ENCODE measurements at places on chromosomes 1 and 21.

DNA sequence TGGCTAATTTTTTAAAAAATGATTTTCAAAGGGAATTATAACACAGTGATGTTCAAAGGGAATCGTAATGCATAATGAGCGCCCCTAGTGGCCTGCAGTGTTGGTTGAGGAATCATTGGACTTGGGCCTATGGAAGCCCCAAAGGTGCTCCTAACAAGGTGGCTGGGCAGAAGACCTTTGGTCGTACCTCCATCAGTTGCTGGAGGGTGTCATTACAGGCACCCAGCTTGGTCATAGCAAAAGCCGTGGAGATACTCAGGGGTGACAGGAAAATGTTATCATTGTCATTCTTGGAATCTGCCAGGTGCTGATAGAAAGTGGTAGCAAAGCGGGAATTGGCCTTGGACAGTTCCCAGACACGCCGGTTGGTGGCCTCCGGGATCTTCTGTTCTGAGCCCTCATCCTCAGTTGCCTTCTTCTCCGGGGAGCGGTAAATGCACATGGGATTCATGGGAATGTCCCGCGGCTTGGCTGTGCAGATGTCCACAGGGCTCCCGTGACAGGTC lies 2.7 kb downstream of the SERPINC1 start:
- DNase-seq, result peak; percentile 32

DNA sequence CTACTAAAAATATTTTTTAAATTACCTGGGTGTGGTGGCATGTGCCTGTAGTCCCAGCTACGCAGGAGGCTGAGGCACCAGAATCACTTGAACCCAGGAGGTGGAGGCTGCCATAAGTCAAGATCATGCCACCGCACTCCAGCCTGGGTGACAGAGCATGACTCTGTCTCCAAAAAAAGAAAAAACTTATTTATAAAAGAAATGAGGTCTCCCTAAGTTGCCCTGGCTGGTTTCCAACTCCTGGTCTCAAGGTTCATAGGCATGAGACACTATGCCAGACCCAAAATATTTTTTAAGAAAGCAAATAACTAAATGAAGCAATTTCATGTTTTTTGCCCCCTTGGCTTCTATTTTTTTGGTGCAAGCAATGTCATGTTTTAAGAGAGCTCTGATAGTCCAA lies 32.9 kb downstream of the EIF4G3 start:
- DNase-seq, result no peak

DNA sequence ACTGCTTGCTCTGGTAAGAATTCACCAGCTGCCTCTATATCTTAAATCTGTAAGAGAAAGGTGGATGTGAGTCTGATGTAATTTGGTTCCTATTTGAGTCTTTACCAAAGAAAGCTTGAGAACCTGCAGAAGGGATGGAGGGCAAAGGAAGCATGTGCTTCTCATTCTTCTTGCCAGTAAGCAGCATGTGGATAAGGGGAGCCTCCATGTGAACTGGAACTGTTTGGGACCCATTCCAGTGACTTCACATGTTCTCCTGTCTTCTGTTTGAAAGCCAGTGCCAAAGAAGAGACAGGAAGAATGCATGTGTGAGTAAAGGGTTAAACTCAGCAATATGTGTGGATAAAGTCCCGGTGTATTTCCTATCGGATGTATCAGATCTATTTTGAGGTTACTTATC lies 119.6 kb upstream of the ADGRL2 start:
- no peak for DNase-seq

DNA sequence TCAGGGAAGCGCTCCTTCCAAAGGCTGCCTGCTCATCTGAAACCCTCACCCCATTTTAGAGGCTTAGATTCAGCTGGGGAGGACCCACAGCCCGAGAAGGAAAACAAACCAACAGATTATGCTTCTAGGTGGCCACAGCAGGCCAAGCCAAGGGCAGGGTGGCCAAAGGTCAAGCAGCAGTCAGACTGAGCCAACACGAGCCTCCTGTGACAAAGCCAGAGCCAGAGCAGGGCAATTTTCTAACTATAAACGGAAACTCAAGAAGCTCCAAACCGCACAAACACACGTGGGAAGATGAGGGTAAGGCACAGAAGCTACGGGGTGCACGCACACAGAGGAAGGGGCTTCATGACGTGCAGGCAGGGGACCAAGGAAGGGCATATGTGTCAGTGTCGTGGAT lies 64.1 kb downstream of the PLEKHA6 start:
- DNase-seq, result no peak

Data from NCI-H524 (cell line).